ENCODE measurements at places on chromosomes 12 and 14.

GRCh38 chr12:22855456-22855855 lies 230.5 kb downstream of the ETNK1 start:
- DNase-seq = no peak

DNA sequence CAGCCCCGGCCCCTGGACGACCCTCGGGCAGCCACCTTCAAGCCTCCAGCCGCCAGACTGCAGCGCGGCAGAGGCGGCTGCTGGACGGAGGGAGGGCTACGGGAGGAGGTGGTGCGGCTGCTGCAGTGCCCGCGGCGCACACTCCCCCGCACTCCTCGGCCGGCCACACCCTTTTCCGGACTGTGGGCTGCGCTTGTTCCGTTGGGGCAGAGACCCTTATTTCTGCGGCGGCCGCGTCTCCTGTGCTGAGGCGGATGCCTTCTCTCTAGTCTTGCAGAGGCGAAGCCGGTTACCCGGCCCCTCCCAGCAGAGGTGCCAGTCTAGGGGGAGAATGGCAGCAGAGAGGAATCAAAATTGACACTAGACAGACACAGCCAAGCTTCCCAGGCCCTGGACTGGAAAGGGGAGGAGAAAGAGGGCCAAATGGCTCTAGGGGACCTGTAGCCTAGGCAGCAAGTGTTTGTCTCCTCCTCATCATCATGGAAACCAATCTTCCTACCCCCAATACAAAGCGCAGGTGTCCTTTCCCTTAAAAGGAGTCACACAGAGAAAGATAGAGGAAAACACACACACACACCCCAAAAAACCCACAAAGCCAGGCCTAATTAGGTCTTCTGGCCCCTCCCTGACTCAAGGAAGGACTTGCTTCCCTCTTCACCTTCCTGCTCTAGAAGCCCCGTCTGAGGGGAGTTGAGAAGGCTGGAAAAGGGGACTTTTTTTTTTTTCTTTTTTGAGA lies 1.3 kb downstream of the ESYT1 start:
- DNase-seq = peak; percentile 43

DNA sequence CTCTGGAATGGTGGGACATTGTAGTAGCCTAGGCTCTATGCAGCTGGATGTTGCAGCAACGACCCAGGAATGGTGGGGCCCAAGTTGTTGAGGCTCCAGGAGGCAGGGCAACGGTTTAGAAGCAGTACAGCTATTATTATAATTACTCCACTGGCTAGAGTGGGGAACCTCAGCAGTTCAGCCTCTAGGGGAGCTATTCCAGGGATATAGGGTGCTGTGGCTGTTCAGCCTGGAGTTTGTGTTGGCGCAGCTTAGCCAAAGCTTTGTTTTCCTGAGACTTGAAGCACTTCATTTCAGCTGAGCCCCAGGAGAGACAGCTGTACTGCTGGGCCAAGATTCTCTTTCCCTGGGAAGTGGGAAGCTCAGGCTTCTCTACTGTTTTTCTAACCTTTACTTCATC lies 1023.0 kb upstream of the ATXN7L3B start:
- no peak for DNase-seq

GRCh38 chr14:96851694-96852381 lies 54.7 kb downstream of the VRK1 start:
- no peak for DNase-seq

GRCh38 chr12:89892436-89892835 lies 183.8 kb upstream of the ATP2B1 start:
- DNase-seq = no peak

DNA sequence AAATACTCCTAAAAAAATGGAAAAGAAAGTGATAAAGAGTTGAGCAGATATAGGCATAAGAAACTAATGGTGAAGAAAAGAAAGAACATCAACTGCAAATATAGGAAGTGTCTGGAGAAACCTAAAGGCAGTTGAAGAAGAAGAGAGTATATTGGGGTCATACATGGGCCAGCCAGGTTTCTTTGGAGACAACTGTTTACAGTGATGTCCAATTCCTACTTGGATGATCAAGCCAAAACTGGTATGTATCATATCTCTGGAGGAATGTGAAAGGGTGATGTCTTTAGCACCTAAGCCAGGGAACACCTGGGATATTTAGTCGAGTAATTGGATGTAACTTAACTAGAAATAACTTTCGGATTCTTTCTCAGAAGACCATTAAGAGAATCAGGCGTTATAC lies 129.3 kb upstream of the FLRT2 start:
- DNase-seq = no peak

DNA sequence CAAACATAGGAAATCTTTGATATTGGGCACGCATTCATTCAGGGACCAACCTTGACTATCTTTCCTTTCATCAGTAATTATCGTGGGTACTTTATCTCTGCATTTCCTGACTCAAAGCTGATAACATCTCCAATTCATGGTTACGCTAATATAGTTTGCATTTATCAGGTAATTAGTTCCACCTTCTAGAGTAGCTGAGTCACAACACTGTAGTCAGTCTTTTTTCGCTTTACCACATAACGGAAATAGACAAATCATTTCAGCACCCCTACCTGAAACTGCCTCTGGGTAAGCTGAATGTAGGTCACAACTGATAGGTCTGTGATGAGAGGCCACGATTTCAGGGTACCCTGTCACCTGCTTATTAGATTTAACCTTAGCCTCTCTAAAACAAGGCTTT lies 36.7 kb upstream of the IL22 start:
- peak; percentile 25 for DNase-seq

- no peak for DNase-seq
Observed at GRCh38 chr12:88471331-88472045, 108.8 kb downstream of the KITLG start.

DNA sequence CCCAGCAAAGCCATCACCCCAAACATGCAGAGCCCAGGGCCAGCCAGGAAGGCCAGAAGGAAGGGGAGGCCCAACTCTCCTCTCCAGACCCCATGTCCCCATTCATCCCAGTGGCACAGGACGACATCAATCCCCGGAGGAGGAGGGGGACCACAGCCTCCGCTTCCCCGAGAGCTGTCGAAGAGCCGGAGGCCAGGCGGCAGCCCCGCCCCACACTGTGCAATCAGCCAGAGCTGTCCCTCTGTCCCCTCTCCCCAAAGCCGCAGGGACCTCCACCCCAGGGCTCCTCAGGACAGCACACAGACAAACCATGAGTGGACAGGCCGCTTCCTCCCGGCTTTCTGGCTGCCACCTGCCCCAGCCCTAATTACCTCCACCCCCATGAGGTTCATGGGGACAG lies 16.8 kb downstream of the RAB35 start:
- DNase-seq = no peak

DNA sequence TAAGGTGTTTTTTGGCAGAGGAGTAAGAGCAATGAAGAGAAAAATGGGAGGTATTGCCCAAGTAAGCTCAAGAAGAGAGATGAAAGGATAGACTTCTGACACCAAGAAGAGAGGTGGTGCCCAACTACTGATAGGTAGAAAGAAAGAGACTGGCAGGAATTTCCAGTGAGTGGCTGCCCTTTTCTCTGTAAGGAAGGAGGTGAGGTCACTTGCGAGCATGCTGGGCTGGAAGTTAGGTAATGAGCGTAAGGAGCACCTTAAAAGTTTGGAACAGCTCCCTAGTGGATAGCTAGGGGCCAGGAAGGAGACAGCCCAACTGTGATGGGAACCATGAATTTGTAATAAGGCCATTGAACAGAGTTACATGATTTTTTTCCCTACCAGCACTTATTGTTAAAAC lies 127.0 kb downstream of the ANO6 start:
- DNase-seq = no peak

DNA sequence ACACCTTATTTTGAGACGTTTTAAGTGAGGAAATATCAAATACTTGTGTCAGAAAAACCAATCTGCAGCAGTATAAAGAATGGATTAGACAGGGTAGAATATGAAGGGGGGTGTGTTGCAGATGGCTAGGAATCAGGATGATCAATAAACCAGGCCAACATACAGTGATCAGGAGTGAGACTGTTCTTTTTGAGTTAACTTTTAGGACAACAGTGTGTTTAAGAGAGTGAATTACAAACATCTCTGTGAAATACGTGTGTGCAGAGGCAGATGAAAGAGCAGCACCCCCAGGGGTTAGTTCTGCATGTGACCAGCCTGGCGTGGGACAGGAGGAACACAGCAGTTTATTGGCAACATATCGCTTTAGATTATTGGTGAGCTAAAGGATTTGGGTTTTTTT lies 10.6 kb upstream of the NRDE2 start:
- no peak for DNase-seq

DNA sequence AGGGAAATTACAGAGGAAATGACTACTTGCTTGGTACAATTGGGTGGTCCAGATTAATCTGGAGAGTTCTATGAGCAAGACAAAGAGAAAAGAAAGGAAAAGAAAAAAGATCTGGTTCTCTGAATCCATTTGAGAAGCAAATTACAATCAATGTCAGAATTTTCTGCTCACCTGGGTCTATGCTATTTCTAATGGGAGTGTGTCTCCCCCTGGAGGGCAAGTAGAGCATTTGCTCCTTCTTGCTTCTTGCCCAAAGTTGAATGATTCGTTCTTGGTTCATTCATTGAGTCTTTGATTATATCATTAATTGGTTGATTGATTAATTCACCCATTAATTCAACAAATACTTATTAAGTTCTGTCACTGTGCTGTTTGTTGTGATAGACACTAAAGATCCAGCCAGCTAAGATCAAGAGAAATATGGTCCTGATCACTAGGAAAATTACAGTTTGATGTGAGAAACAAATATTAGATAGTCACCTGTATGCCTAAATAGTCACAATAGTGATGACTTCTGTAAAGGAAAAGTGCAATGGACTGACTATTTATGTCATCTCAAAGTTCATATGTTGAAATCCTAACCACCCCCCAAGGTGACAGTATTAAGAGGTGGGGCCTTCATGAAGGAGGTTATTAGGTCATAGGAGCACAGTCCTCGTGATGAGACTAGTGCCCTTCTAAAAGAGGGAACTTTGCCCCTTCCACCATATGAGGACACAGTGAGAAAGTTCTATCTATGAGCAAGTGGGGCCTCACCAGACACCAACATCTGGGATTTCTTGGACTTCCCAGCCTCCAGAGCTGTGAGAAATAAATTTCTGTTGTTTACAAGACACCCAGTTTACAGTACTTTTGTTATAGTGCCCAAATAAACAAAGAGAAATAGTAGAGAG lies 8.0 kb upstream of the ASB8 start:
- DNase-seq = peak; percentile 43

DNA sequence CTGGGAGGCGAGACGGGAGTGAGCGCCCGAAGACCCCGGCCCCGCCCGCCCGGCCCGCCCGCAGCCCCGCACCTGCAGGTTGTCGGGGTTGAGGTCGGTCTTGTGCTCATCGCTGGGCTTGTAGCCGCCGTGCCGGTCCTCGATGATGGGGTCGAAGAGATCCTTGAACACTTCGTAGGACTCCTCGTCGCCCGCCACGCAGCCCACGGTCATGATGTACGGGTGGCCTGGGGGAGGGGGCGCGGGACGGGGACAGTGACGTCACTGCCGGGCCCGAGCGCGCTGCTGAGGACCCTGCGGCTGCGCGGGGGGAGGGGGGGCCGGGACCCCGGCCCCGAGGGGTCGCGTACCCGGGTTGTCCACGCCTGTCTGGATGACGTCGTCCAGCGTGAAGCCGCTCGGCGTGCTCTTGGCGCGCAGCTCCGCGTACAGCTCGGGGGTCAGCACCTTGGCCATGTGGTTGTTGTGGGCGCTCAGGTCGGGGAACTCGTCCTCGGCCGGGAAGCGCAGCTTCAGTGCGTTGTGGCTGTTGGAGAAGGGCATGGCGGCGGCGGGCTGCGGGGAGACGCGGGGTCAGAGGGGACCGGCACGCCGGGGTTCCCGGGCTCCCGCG lies 573 bp downstream of the CKB start:
- no peak for DNase-seq

DNA sequence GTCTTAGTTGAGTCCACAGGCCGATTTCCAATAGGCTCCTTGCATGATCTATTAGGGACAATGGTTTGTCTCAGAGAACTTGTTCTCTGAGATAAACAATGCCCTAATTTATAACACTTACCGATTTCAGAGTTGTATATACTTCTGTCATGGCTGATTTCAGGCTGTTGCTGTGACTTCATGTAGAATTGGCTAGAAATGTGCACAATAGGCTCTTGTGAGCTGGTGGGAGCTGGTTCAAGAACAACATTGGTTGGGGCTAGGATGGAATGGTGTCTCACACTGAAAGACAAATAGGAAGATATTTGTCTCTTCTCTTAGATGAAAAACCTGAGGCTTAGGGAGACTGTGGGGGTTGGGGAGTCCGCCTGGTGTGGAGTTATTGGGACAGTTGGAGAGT lies 6.7 kb upstream of the KRT86 start:
- no peak for DNase-seq

GRCh38 chr12:43444940-43445564 lies 107.0 kb downstream of the ADAMTS20 start:
- DNase-seq = peak; percentile 16

GRCh38 chr12:508145-508544 lies 48.4 kb downstream of the B4GALNT3 start:
- DNase-seq = no peak

DNA sequence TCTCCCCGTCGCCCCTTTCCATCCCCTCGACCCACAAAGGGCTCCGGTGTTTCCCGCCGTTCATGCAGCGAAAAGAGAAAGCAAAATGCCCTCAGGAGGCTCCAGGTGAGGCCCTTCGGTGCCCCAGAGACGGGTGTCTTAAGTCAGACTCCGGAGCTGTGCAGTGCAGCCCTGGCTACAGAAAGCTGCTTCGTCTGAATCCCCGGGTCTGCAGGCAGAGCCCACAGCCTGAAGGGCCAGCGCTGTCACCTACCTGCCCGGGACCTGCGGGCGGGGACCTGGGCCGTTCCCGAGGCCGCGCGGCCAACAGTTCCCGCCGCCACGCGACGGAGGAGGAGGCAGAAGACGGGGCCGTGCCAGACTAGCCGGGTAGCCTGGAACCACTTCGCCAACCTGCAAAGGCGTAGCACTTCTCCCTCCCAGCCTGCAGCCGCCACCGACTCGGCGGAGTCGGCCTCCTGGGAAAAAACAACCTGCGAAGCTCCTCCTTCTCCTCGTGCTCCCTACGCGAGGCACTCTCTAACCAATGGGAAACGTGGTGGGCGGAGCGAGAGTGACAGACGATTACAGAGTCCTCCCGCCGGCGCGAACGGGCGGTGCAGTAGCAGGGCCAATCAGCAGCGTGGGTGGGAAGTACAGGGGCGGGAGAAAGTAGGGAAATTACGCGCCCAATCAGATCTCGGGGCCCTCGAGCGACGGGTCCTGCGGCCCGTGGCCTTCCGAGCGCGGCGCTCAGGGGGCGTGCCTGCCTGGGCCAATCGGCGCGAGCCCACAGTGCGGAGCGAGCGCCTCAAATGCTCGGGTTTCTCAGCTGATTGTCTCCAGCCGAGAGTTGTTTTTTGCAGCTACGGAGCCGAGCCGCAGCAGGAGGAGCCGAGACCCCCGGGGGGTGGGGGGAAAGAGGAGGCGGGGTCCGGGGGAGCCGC lies at the start of the genes GPR137C and TXNDC16:
GPR137C (plus strand) TSS at position 774 of the 926 bp plus-strand sequence. CDS start 312 bp downstream, outside the sequence.
TXNDC16 (minus strand) TSS at position 443 of the 926 bp plus-strand sequence. CDS start 8,948 bp downstream, outside the sequence.
- peak; percentile 100 for DNase-seq

- DNase-seq = no peak
Observed at GRCh38 chr12:111635524-111635923, 36.4 kb upstream of the ATXN2 start.

DNA sequence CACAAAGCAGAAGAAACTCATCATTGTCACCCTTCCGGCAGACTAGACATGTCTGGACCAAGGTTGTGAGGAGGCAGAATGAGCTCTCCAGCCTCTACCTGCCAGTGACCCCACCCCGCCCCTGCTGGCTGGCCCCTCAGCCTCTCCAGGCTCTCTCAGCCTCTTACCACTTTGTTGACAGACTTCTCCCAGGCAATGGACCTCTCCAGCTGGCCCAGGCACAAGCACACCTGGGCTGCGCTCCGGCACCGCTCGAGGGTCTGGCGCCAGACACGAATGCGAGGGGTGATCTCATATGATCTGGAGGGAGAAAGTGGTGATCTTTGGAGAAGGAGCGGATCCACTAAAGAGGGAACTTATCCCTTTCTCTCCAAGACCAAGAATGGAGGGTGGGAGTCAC lies 30.3 kb downstream of the BAZ2A start:
- no peak for DNase-seq

- no peak for DNase-seq
Observed at GRCh38 chr12:82883394-82884355, 197.0 kb downstream of the TMTC2 start.
